ENCODE measurements at places on chromosomes 11 and 22. TPM values are rescaled to one million over a fixed set of nuclear protein-coding genes. Genes with fewer than 3 reads are reported as not detected.

GRCh38 chr11:114442536-114442935, 3.3 kb downstream of the REXO2 start:
- DNase-seq = no peak

DNA sequence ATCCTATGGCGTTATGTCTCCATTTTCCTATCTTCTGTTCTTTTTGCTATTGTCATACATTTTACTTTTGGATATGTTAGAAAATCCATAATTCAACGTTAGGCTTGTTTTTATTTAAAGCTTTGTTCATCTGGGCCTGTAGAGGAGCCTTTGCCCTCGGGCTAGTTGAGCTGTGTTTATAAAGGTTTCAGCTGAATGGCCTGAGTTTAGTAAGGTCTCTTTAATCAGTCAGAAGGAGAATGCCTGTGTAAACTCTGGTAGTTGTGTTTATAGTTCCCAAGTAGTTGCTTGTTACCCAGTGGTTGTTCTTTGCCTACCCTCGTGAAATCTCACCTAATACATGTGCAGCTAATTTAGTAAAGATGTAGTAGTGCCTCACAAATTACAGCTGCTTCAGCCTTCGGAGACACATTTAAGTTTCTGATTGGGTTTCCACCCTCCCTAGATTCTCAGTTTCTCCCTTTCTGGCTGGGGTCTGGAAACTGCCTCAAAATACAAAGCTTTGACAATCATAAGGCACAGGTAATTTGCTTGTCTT, 33.1 kb downstream of the MTMR3 start:
- DNase-seq = no peak

DNA sequence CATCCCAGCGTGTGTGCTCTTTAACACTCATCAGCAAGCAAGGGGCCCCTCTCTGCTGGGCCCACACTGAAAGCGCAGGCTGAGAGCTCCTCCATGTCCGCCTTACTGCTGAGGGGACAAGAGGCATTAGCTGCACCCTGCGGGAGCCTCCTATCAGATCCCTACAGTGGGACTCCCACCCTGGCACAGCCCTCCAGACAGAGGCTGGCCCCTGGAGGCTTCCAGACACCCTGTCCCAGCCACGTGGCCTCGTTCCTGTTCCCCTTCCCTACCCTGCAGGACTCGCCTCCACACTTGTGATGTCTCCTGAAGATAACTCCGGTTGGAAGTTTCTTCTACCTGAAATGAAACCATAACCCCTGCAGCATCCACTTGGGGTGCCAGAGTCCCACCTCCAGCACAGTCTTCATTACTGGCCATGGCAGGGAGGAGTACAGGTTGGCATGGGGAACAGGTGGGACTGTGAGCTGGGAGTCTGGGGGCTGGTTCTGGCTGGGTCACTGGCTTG, 5.0 kb upstream of the SH3BP1 start:
- no peak for DNase-seq

- DNase-seq = no peak
Observed at GRCh38 chr22:19879246-19879570, 24.5 kb upstream of the GNB1L start.

- DNase-seq = no peak
Observed at GRCh38 chr11:58391879-58392278, 14.8 kb downstream of the OR5B3 start.

DNA sequence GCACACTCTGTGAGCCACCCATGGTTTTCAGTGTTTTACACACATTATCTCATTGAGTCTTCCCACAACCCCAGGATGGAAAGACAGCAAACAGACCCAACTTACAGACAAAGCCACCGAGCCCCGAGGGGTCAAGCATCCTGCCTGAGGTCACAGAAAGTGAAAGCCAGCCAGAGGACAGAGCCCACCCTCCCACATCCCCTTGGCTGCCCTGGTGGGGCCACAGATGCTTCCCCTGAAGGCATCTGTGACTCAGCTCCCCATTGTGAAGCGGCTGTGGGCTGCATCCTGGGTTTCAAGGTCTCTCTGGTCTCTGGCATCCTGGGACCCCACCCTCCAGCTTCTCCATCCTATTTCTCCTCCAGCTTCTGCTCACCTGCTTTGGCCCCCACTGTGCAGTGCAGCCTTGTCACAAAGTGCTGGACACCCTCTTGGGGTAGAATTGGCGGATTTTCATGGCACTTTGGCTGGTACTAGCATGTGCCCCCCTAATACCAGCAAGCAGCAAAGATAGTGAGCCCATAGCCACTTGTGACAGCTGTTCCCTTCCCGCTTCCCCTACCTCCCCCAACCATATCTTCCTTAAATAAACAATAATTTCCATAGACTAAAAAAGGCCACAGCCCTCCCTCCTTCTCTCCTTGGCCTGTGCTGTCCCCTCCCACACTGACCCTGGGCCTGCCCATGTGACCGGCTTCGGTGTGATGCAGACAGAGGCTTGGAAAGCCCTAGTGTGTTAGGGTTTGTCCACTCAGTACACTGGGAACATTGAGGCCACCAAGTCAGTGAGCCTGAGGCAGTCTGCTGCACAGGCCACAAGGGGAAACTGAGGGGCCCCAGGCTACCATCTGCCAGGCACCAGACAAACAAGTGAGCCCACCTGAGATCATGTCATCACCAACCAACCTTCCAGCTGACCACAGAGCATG, 53.9 kb upstream of the SHISAL1 start:
- DNase-seq = no peak

Gene KREMEN1
- 8.4 TPM for total RNA-seq

GRCh38 chr22:36838119-36839030, 21.5 kb upstream of the PVALB start:
- no peak for DNase-seq

DNA sequence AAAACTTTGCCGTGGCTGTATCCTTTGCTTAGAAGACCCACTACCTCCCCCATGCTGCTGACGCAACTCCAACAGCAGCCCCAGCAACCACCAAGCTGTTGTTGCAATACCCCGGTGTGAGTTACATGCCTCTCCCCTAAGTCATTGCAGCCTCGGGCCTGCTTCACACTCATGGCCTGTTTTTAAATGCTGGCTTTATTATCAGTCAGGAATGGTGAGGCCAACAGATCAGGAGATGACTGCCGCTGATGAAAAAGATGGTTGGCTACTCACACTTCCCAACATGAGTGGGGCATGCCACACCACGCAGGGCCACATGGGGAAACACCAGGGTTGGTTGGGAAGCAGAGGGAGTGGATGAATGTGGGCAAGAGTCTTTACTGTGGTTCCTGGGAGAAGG, 171.5 kb upstream of the SYT13 start:
- no peak for DNase-seq

- DNase-seq = no peak
Observed at GRCh38 chr22:30386960-30387827, at the start of gene RNF215. Gene RNF215, minus strand, starts transcription at chr22:30387411. Its CDS starts 98 bp downstream, at chr22:30387313.

Gene MS4A15
- not detected for total RNA-seq

GRCh38 chr11:8681837-8682302, 595 bp downstream of the TRIM66 start:
- no peak for DNase-seq

Gene SGSM1
- total RNA-seq = 11.1 TPM

GRCh38 chr22:46071451-46072109, 78.7 kb upstream of the PPARA start:
- DNase-seq = peak; percentile 72

- no peak for DNase-seq
Observed at GRCh38 chr11:9688716-9689511, 25.0 kb downstream of the SWAP70 start.

DNA sequence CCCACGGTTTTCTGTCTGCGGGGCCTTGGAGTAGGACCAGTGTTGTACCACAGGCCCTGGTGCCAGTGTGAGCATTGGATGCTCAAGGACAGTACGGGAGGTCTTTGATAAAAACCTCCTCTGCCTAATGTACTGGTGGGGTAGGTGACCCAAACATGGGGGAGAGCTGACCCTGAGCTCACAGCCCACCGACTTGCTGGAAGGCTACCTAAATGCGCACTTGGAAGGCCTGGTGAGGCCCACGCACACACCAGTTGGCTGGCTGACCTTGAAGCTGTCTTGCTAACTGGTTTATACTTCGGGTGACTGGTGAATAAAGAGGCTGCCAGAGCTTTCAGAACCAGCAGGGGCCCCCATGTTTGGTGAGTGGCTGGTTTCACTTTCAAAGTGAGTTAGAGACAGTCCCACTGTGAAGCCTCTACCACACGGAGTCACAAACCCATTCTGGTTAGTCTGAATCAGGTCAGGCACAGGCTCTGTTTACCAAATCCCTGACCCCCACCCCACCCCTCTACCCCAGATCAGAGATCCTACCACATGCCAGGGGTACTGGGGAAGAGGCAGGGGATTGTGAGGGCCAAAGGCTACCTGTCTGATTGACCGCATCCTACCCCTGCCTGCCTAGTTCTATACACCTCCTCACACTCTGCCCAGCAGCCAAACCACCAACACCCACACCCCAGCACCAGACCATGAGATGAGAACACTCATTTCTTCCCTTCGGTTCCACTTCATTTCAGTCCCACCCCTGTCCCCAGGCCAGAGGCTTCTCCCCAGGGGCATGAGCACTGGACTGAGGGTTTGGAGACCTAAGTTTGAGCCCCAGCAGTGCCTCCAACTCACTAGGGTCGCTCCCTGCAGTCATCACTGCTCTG, 12.7 kb upstream of the IL2RB start:
- DNase-seq = no peak

GRCh38 chr11:57812634-57813033, 51.0 kb downstream of the CTNND1 start:
- DNase-seq = no peak

GRCh38 chr11:66510271-66510989, at the start of gene BBS1:
Gene BBS1, plus strand, starts transcription at chr11:66510635. Its CDS starts 25 bp downstream, at chr11:66510660.
- DNase-seq = peak; percentile 63

DNA sequence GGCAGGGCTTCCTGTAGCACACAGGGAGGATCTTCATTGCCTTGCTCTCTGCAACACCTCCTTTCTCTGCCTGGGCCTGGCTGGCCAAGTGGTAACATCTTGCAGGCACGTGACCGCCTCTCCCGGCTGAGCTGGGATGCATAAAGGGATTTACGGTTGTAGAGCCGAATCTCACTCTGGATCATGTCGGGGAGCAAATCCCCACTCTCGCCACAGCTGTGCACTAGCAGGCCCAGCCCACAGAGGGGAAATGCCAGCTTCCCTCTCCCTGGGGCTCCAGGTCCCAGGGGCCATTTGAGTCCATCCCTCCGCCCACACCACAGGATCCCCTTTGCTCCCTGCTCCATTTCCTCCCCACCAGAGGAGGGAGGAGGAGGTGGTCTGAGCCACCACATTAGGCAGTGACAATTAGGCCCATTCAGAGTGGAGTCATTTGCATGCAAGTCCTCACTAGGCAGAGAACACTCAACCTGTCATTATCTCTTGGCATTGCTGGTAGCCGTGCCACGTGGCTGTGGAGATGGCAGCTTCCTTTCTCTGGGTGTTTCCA, 196.7 kb downstream of the DSCAML1 start:
- no peak for DNase-seq

GRCh38 chr22:47035425-47035881, 273.0 kb downstream of the TBC1D22A start:
- DNase-seq = no peak

Gene DBX1
- not detected for total RNA-seq

DNA sequence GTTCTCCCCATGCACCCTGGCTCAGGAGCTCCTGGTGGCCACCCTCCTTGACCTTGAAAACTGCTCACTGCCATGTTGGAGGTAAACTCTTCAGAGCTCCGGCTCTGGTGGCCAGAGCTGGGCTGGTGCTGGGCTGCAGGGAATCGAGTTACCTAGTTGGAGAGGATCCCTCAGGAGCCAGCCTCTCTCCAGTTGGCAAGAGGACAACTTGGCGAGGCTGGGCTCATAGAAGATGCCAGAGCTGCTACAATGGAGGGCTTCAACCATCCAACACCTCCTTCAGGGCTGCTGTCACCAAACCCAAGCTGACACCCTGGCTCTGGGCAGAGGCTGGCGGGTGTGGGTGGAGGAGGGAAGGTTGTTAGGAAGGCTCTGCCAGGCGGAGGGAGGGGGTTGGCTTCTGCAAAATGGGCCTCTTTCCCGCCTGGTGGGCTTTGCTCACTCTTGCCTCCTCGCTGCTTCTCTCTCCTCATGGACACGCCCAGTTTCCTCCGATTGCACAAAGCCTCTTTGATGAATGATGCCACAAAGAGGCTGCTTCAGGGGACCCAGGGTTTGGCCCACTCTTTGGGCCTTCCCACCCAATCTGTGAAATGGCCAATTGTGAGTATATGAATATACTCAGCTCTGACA, 53.1 kb downstream of the THAP12 start:
- DNase-seq = no peak

DNA sequence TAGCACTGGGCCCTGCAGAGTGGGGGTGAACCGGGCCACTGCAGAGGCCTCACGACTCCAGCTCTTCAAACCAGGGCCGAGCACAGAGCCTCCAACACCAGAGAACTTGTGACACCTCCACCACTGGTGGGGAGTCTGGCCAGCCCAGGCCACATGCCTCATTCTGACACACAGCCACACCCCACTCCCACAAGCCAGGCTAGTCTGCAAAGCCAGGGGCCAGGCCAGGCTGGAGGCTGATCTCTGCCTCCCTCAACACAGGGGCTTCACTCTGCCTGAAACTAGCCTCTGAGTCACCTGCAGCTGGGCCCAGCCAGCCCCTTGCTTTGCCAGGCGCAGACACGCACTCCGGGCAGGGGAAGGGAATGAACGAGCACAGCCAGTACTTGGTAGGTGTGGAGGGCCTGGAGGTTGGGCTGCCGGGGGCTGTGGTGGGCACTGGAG, 102.9 kb downstream of the MED15 start:
- no peak for DNase-seq

Gene SERPINH1
- total RNA-seq = 480 TPM

GRCh38 chr11:41281131-41281742, 178.2 kb downstream of the LRRC4C start:
- no peak for DNase-seq

Data from thoracic aorta (tissue), 2 donors.